Neural crest cell (in vitro differentiated cells): ENCODE measurements at places on chromosomes 1 and 21.

- no peak for DNase-seq
Observed at GRCh38 chr1:6009120-6010040, 17.2 kb upstream of the NPHP4 start.

DNA sequence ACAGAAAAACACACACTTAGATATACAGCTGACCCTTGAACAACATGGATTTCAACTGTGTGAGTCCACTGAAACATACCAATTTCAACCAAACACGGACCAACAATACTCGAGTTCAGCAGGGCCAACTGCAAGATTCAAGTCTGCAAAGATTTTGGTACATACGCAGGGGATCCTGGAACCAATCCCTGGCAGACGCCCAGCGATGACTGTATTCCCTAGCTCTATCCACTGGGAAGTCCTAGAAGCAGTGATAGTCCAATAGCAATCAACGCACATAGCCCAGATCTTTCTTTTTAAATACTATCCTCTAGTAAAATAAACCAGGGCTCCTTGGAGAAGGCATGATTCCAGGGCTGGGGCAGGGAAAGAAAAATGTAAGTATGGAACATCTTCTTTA is 9.0 kb downstream of the DDX59 start:
- DNase-seq, result no peak

- DNase-seq, result peak; percentile 75
Observed at GRCh38 chr1:229430761-229431283, 3.1 kb downstream of the ACTA1 start.

- no peak for DNase-seq
Observed at GRCh38 chr1:40141878-40142535, 19.2 kb upstream of the RLF start.

DNA sequence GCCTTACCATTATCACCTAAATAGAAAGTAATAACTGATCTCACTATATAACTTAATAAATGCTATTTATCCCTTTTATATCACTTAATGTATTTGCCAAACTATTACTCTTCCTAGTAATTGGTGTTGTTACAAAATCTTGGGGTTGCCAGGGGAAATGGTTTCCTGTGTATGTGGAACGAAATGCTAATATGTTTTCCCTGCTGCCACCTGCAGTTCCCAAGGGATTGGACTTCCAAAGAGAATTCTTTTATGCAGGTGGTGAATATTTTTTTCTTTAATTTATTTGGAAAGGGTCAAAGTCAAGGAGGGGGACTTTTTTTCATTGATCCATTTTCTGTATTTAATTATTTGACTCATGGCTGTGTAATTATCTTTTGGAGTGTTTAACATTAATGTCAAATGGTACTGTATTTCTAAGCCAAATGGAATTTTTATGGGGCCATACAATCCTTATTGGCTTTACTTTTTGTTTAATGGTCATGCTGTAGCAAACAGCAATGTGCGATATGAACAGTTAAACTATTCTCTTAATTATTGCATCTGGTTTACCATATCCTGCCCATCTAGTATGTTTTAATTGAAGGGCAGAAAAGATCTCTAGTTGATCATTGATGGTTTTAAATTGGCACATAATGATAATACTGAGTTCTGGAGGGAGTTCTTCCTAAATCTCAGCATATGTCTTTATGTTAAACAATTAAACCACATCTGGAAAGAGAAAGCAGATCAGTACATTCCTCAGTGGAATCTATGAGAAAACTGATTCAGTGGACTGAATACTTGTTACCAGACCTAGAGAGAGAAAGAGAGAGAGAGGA is 486.3 kb downstream of the TTLL7 start:
- DNase-seq, result no peak

- DNase-seq, result no peak
Observed at GRCh38 chr1:1039145-1039910, 19.4 kb downstream of the AGRN start.

- no peak for DNase-seq
Observed at GRCh38 chr1:211828584-211829342, 1.8 kb downstream of the LPGAT1 start.

DNA sequence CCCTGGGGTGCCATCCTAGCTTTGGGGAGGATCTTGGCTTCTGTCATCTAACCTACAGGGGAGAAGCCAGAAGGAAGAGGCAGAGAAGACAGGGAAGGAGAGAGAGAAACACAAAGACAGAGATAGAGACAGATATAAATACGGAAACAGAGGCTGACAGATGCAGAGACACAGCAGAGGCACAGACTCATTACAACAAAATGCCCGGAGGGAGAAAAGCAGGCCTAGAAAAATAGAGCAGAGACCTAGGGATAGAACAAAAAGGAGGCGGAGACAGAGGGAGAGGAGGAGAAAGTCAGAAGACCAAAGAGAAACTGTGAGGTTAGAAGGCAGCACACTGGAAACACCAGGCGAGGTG is 1.9 kb downstream of the PEAR1 start:
- DNase-seq, result no peak

DNA sequence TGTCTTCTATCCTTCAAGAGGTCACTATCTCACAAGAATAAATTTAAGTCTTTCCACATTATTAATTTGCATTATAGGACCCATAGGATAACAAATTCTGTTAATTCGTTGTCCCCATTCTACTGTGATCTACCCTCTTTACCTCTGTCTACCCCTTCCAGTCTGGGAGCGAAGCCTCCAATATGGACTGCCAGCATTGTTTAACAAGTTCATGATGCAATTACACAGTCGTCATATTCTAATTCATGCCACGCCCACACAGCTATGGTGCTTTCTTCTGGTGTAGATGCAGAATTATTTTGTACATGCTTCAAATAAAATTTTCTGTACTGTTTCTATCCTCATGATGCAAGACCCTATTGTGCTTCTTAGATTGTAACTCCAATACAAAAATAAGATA is 178.3 kb upstream of the PALMD start:
- DNase-seq, result no peak

DNA sequence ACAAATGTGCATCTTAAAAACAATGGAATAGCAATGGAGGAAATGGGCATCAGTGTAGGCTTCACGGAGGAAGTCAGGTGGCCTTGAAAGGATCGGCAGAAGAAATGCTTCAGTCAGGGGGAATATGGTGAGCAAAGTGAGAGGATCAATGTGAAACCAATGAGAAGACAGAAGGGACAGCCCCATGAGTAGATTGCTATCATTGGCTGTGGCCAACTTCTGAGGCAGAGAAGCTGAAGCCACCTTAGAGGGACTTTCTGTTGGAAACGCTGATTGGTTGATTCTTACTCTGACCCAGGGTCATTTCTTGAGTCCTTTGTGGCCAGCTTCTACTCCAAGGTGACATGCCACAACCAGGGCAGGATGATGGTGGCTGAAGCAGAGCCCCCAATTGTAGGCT is 130.7 kb upstream of the ZNF648 start:
- DNase-seq, result no peak

DNA sequence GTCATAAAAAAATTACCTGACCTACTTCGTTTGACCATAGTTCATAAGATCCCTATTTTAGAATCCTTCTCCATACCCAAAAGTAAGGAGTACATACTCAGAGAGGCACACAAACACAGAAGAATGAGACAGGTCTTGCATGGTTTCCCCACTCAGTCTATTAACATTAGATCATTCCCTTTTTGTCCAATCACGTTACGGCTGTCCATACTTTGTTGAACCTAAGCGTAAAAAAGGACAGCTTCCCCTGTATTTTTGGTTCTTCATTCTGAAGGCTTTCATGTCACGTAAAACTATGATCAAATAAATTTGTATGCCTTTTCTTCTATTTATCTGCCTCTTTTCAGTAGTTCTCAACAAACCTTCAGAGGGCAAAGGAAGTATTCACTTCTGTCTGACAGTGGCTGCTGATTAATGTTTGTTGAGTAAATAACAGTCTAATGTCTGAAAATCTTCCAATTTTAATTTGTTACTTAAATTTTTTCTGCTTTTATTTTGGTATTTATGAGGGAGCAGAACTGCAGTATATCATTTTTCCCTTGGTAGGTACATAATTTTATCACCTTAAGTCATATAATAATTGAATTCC is 16.4 kb downstream of the PKN2 start:
- no peak for DNase-seq

GRCh38 chr1:173421789-173422188 is 55.3 kb upstream of the PRDX6 start:
- DNase-seq, result no peak

DNA sequence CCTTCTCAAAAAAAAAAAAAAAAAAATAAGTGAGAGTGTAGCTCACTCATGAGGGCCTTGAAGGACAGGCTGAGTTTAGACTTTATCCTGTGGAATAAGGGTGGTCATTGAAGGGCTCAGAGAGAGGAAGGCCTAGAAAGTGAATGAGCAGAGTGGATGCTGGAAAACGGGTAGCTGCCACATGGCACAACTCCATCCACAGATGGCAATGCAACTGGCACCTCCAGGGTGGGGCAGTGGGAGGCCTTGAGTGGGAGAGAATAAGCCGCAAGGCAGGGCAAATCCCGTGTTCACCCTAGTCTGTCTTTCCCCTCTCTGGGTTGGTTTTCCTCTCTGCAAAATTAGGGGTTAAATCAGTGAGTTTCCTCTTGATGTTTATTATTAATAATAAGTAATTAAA is 3.1 kb downstream of the TNNI1 start:
- DNase-seq, result no peak

GRCh38 chr1:59901770-59902388 is 24.7 kb downstream of the CYP2J2 start:
- DNase-seq, result no peak

DNA sequence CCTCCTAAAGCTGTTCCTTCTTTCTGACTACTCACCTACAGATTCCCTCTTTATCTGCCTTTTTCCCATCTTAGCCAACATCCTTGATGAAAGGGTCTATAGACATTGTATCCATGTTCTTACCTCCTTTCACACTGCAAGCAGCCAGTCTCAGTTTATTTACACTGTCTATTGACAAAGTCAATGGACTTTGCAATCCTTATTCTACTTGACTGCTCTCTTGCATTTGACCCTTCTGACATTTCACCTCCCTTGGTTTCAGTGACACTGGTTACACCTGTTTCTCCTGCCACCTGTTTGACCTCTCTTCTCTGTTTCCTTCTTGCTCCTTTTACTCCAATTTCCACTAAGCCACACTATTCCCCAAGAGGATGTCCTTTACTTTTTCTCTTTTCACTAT is 224.0 kb upstream of the SNX7 start:
- no peak for DNase-seq

DNA sequence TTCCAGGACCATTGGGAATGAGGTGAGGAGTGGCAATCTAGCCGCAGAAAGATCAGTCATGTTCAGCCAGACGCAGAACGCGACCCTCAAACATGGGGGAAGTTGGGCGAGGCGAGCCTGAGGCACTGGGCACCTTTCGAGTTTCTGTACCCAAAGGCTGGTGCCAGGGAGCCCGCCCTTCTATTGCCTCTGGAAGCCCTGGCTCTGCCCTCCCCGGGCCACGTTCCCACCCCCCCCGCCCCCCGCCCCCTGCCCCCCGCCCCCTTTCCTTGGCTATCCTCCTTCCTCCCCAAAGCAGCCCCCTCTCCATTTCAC is 2.2 kb upstream of the ZBTB7B start:
- no peak for DNase-seq

DNA sequence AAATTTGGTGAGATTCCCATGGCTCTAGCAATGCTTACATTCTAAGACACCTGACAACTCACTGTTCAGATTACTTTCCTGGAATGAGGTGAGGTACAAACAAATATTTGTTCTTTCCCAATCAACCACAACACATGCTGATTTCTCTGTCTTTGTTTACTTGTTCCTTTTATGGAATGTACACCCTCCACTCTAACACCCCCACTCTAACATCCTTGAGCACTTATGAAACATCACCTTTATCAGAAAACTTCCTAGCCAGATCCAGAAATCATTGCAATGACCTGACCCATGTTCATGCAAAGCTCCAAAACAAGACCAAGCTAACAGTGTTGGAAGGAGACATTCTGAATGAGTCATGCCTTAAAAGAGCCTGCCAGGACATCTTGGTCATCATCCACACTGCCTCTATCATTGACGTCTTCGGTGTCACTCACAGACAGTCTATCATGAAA is 35.5 kb downstream of the HSD3B1 start:
- DNase-seq, result no peak

- DNase-seq, result no peak
Observed at GRCh38 chr1:111516005-111516535, 12.6 kb upstream of the ADORA3 start.

DNA sequence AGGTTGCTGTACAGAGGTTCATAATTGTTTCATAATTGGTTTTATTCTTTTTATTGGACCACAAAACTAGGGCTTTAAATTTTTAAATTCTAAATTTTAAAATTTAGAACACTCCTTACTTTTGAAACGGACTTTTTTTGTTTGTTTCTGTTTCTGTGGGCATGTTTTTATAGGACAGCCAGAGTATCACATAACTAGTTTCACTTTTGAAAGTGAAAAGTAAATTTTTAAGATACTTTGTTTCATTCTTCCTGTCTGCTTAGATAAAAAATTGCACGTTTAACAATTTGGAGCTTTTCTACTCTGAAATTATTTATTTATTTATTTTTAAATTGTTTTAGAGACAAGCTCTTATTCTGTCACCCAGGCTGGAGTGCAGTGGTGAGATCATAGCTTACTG is 29.7 kb downstream of the MDM4 start:
- DNase-seq, result no peak

DNA sequence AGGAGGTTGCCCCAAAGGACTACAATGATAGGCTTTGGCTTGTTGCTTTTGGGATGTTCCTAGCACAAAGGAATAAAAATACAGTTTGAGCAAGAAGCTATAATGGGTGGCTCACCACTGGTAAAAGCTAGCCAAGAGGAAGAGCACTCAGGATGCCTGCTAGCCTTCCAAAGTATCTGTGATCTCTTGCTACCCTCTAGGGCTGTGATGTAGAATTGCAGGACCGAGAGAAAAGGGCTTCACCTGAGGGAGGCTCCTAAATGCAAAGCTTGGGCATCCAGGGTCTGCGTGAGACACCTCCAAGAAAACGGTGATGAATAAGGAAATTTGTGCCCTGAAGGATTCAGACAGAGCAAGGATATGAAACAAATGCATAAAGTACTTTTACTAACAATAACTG is 17.7 kb downstream of the IVL start:
- no peak for DNase-seq

GRCh38 chr1:41242342-41243078 is 404 bp upstream of the SCMH1 start:
- no peak for DNase-seq

GRCh38 chr1:56968878-56969495 is 3.2 kb upstream of the C8B start:
- no peak for DNase-seq
